Stimulated activated CD4-positive, alpha-beta T cell treated with anti-CD3 and anti-CD28 coated beads, Interleukin-1b, Interleukin-23, amount 100 ng/mL, for 24 hours (primary cell): ENCODE measurements at places on chromosomes 2 and 18.

GRCh38 chr18:51235009-51235789 is 37.7 kb upstream of the MEX3C start:
- DNase-seq: peak; percentile 25

DNA sequence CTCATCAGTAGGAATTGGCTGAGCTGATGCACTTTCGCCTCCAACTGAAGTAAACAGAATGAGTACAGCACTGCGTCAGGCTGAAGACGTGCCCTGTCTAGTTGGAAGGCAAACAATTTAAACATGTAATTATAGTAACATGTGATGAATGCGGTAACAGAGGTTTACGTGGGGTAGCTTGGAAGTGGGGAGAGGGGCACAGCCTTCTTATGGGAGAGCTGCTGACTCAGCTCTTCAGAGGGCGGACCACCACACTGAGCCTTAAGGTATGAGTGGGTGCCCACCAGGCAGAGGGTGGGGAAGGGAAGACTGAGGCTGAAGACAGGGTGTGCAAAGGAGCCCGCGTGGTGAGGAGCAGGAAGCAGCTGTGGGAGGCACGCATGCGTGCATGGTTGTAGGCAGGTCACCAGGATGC is 6.2 kb upstream of the EHD3 start:
- no peak for DNase-seq

GRCh38 chr2:235692671-235693171 is 198.9 kb downstream of the AGAP1 start:
- DNase-seq: no peak

- no peak for DNase-seq
Observed at GRCh38 chr2:29055601-29056000, 18.7 kb downstream of the PCARE start.

GRCh38 chr2:24432121-24432520 is 58.9 kb upstream of the NCOA1 start:
- DNase-seq: no peak

- DNase-seq: no peak
Observed at GRCh38 chr2:238853218-238853617, 5.3 kb downstream of the TWIST2 start.

GRCh38 chr2:46187112-46187618 is 110.0 kb upstream of the EPAS1 start:
- DNase-seq: peak; percentile 6

GRCh38 chr18:24726727-24727492 is 266.5 kb downstream of the HRH4 start:
- no peak for DNase-seq

DNA sequence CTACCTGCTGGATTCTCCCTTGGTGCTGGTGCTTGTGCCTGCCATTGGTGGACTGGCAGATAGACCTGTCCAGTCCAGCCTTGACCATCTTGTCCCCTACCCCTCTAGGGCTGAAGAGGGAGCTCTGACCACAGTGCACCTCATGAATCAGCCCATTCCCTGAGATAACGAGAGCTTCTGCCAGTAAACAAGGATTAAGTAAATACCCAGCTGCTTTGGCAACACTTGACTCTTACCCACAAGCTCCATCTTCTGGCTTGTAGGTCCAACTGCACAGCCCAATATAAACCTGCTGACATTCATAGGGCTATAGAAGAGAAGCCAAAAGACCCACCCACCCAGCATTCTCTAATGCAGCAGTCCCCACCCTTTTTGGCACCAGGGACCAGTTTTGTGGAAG is 186.4 kb downstream of the PIK3C3 start:
- no peak for DNase-seq

DNA sequence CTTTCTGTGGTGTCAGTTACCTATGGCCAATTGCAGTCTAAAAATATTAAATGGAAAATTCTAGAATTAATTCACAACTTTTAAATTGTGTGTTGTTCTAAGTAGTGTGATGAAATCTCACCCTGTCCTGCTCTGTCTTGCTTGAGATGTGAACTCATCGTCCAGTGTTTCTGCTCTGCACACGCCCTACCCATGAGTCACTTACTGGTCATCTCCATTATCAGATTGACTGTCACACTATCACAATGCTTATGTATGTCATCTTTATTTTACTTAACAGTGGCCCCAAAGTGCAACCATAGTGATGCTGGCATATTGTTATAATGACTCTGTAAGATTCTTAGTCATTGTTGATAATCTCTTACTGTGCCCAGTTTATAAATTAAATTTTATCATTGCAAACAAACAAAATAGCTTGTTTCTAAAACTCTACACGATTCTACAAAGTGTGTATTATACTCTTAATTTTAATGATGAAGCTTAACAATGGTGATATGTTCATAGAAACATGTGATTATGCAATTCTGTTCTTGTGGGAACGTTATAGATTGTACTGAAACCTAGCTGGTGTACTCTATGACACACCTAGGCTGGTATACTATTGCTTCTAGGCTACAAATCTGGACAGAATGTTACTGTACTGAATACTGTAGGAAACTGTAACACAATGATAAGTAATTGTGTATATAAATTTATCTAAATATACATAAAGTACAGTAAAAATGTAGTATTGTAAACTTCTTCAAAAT is 1086.8 kb upstream of the PIK3C3 start:
- DNase-seq: no peak

DNA sequence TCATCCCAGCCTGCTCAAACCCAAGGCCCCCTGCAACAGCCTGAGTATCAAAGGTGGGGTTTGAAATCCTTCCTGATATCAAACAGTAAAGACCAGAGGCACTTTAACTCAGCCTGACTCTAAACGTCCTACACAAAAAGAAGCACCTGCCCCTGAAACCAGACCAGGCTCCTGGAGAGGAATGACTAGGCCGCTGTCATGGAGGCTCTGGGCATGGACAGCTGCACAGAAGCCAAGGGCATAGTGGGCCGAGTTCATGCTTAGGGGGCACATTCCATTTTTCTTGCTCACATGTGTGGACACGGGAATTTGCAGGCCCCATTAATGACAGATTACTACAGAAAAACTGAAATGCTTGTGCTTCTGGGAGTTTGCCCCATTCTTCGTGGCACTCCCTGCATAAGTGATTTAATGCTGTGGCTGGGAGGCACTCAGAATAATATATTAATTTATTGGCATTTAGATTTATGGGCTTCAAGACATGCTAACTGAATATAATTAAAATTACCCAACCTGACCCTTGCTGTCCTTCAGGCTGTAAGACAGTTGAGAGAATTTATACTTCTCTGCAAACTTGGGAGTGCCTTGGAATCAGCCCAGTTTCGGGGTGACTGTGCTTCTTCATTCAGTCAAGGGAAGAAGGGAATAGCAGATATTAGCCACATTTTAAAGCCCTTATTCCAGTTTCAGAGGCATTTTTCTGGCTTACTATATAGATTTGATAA is 105.5 kb downstream of the GYPC start:
- DNase-seq: no peak

DNA sequence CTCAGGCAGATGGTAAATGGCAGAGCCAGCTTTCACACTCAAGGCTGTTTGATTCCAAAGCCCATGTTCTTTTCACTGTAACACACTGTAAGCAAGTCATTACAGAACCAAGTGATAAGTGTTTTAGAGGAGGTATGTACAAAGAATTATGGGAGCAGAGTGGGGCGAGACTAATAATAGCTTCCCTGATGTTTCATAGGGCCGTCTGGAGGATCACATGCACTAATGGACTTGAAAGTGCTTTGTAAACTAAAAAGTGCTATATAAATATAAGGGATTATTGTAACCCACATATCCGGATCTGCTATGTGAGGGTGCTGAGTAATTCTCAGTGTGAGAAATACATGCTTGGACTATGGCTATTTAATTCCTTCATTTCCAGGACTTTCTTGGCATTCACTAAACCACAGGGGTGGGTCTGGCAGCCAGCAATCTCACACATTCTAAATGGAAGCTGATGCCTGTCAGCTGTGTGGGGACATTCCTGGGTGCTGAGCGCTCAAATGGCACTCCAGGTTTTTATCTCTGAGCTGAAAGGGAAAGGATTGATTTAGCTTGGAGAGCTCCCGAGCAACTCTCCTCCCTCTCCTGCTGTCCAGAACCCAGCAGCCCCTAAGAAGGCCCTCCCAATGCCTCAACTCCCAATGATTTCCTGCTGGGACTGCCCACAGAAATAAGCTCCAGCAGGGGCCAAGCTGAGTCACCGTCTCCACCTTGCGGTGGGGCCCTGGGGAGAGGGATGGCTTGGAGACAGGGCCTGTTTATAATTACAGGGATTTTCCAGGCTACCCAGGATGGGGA is 222.8 kb downstream of the SOX11 start:
- DNase-seq: no peak

- no peak for DNase-seq
Observed at GRCh38 chr2:64751286-64752260, 97.9 kb upstream of the SERTAD2 start.

DNA sequence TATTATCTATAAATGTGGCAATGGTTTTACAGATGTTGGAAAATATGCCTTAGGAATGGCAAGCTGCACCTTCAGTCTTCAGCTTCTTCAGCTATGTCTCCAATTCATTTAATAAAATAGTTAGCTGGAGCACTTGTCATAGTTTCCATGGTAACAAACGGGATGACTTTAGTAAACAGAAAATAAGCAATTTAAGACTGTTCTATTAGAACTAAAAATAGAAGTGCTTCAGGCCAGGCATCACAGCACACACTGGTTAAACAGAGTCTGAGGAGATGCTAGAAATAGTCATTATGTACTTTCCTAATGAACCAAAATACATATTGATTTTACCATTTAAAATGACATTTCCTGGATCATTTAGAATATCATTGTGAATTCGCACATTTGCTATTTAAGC is 195.0 kb downstream of the GCA start:
- no peak for DNase-seq

DNA sequence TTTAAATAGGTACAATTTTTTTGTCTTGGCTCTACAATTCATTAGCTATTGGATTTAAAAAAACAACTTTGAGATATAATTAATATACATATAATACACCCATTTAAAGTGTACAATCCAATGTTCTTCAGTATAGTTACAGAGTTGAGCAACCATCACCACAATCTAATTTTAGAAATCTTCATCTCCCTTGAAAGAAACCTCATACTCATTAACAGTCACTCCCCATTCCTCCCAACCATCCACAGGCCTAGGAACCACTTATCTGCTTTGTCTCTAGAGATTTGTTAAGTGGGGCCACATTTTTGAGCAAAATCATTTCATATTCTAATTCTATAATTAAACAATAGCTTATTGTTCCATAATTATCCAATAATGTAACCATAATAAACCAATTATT is 32.6 kb downstream of the MRPL33 start:
- no peak for DNase-seq

- DNase-seq: no peak
Observed at GRCh38 chr2:113175736-113176695, 2.2 kb downstream of the PSD4 start.
